ENCODE measurements at places on chromosomes 12 and 14.

- no peak for DNase-seq
Observed at GRCh38 chr12:74644681-74645080, 107.0 kb downstream of the ATXN7L3B start.

- no peak for DNase-seq
Observed at GRCh38 chr14:59265808-59266207, 77.3 kb downstream of the DAAM1 start.

DNA sequence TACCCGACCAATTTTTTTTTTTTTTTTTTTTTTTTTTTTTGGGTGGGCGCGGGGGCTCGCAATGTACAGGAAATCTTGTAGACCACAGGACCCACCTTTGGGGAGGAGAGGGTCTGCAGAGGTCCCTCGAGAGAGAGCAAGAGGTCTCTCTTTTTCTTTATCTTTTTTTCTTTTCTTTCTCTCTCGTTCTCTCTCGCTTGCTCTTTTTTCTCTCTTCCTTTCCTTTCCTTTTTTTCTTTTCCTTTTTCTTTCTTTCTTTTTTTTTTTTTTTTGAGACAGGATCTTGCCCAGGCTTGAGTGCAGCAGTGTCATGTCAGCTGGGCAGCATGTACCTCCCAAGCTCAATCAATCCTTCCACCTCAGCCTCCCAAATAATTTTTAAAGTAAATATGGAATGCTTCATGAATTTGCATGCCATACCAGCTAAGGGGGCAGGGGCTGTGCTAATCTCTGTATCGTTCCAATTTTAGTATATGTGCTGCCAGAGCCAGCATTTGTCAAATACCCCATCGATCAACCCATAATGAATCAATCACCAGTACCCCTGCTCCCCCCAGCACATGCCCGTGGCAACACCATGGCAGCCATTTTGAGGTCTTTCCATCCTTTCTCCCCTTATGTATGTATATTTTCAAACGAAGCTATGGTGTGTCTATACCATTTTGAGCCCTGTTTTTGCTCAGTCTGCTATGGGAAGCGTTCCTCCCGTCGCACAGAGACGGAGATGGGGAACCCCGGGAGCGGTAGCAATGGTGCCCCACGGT, 9.3 kb downstream of the PAPLN start:
- DNase-seq, result no peak

- DNase-seq, result no peak
Observed at GRCh38 chr12:99558109-99558508, 89.4 kb upstream of the GARIN6 start.

DNA sequence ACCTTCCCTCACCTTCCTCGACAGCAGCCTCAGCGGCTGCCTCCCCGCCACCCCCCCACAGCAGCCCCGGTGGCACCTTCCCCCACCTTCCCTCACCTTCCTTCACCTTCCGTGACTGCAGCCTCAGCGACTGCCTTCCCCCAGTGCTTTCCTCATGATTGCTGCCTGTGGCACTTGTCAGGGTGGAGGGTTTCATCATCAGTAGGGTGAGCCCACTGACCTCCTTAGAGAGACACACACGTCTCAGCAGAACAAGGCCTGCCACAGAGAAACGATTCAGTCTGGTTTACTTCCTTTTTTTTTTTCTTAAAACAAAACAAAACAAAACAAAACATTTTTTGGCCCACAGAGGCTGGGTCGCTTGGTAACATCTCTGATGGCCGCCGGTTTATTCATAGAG, 75.0 kb downstream of the EP400 start:
- DNase-seq, result no peak

DNA sequence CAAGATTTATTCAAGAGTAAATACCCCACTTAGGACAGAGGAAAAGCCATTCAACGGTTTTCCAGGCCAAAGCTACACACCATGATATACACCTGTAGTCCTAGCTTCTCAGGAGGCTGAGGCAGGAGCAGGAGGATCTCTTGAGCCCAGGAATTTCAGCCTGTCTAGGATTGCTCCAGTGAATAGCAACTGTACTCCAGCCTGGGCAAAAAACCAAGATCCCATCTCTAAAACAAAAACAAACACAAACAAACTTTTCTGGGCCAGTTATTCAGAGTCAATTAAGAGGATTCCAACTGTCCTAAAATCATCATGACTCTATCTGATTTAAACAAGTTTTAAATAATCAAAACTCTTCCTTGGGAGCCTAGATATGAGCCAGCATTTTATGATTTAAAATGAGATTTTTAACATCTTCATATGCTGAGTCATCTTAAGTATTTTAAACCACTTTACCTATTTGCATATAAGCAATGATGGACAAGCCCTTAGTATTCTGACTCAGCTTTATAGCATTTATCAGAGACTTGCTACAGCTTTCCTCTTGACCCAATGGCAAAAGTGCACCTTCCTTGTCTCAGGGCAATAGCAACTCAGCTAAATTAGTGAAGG, 77.1 kb downstream of the KCNMB4 start:
- DNase-seq, result no peak

DNA sequence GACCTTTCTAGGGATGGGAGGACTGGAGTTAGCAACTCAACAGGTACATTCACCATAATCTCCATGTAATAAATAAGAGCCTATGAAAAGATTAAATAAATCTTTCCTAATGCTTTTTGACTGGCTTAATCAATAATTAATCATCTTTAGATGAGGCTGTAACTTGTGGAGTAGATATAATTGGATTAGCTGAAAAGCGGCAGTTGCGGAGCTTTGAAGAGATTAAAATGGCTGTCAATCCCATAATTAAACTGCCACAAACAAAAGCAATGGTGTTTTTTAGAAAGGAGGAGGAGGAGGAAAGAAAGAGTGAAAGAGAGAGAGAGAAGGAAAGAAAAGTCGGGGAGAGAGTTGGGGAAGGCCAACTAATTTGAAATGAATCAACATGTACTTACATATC, 70.7 kb upstream of the TMEM263 start:
- DNase-seq, result no peak

DNA sequence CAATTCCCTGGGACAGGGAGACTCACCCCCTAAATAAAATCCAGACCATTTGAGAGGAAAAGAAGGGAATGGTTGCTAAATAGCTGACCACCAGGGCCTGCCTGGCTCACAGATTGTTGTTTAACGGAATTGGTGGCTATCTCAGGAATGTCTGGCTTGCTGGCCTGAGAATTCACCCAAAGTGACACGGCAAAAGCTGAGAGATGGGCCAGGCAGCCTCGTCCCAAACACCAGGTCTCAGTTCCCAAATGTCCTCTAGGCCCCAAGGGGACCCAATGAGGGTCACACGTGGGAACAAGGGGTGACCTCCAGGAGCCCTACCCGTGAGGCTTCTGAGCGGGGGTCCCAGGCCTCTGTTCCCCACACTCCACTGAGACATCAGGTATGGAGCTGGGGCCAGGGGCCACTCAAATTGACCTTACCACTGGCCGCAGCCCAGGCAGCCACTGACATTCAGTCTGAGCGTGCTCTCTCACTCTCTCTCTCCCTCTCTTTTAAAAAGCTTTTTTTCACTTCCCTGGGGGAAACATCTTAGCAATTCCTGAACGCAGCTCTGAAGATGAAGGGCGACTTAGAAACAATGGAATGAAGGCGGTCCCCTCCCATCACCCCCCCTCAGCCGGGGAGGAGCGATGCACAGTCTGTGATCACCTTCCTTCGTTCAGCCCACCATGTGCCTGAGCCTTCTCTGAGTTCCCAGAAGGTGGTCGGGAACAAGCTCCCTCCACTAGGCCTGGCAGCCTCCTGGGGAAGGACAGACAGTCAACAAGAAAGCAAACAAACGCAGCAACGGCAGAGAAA, 131.2 kb downstream of the SCARB1 start:
- no peak for DNase-seq

DNA sequence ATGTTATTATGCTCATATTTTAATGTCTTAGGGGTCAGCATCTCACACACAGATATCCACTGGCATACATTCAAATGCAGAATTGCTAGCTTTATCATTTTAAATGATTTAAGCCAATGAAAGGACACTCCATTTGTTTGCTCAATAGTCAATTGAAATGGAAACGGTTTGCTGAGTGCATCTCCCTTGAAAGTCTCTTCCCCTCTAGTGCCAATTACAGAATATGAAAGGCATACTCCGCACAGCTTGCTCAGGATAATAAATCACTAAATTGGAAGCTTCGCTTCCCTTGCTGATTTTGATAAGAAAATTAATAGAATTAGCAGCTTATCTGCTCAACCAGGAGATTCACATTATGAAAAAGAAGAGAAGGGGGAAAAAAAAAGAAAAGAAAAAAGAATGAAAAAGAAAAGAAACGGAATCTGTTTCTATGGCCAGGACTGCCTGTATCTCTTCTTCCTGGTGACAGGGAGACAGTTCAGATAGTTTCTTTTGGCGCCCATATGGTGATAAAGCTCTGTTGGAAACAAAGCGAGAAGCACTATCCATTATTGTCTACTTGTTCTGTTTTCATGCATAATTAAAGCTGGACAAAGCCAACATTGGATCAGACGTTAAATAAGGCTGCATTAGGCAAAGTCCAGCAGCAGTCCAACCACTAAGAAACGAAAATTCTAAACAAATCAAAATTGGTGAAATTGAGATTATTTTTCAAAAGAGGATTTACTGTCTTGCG, 225.0 kb downstream of the GXYLT1 start:
- no peak for DNase-seq

DNA sequence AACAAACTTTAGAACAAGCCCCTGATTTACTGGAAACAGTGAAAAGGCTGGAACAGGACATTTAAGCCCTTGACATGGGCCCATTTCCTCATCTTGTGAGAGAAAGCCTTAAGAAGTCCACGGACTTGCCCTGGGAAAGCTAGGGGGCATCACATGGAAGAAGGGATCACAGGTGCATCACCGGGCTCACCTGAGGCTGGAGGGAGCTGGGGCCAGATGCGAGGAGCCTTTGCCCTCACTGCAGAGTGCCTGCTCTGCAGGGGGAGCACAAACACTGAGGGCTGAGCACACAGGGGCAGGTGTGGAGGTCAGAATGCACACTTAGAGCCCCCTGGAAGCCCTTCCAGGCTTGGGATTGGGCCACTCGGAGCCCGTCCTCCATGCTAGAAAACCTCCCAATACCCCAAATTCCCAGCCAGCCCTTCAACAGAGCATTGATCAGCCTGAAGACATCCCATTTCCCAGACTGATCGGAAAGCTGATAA, 5.2 kb upstream of the KRT1 start:
- DNase-seq, result no peak

- DNase-seq, result no peak
Observed at GRCh38 chr14:33634631-33635030, 316.2 kb downstream of the EGLN3 start.

DNA sequence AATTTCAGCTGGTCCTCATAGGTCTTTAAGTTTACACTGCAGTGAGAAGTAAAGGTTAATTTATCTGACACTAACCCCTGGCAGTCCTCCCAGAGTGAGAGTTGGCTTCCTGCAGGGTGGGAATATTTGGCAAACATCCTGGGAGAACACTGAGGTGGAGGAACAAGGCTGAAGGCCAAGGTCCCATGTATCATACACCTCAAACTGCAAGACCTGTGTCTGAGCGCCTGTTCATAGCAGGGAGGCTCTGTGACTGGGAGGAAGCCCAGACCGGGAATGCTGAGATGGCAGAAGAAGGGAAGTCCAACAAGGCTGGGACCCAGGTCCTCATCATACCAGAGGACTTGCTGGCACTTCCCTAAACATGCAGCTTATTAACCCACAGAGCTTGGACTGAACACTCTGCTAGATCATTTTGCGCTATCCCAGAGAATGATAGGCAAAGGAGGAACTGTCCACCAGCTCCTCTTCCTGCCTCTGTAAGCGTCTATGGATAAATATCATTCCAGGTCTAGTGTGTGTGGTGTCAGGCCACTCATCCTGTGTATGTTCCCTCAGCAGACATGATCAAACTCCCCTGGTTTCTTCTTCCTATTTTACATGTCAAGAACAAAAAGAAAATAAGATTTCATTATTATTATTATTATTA, 199.6 kb upstream of the CNOT2 start:
- DNase-seq, result no peak

DNA sequence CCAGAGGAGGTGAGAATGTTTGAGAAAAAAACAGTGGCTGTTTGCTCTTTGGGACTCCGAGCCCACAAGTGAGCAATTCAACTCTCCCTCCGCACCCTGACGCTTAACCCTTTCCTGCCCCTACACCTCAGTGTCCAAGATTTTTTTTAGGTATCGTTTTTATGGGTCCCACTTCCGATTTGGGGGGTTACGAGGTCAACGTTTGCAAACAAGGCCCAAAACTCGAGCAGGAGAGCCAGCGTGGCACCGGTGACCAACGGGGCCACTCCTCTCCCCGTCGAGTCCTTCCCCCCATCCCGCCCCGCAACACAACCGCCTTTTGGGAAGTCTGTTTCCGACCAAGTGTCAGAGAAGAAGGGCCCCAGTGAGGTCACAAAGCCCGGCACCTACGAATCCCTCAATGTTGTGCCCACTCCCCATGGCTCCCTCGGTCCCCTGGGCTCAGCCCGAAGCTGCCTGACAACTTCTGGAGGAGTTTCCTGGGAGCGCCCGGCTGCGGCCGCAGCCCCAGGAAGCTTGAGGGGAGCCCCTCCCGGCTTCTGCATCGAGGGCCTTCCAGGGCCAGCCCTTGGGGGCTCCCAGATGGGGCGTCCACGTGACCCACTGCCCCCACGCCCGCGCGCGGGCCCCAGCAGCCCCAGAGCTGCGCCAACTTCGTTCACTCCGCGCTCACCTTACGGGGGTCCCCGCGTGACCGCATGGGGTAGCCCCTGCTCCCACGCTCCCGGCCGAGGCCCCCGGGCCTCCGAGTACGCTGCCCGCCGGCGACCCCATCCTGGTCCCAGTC, 1.2 kb downstream of the CDK2AP1 start:
- DNase-seq, result no peak

DNA sequence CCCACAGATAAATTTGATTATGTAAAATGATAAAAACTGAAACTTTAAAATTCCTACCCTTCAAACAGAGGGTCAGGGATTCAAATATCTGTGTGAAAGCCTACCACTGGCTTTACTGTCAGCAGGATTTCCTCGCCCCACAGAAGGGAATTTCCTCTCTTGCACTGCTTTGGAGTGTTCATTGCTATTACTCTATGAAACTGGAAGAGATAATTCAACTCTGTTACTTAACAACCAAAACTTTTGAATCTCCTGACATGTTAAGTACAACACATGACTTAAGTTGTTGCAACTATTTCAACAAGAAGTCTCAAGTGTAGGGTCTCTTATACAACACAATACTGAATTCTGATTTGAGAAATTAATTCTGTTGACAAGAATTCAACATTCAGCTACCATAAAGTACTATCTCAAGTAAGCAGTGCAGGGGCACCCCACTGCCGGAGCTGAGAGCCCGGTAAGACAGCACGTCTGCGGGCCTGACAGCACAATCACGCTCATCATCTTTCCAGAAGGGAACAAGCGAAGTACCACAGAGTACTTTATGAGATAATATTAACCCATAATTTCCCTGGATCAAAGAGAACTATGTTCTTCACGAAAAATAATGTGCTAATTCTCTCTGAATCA, 22.9 kb downstream of the DICER1 start:
- no peak for DNase-seq

All from stimulated activated CD4-positive, alpha-beta T cell treated with anti-CD3 and anti-CD28 coated beads, Interleukin-1b, Interleukin-23, amount 100 ng/mL, for 1 hour (primary cell).